GF-D8 (cell line): ENCODE measurements at places on chromosomes 4 and X.

- no peak for DNase-seq
Measured at GRCh38 chrX:44735498-44735897, 108.3 kb upstream of the DUSP21 start.

DNA sequence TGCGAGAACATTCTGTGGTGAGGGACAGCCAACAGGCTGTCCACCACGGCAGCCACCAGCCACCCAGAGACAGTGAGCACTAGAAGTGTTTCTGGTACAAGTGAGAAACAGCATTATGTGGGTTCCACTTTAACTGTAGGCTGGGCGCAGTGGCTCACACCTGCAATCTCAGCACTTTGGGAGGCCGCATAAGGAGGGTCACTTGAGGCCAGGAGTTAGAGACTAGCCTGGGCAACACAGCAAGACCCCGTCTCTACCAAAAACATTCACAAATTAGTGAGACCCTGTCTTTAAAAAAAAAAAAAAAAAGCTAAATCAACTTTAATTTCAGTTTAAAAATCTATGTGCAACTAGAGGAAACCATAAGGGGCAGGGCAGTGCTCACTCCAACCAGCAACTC, 20.6 kb downstream of the FAM53A start:
- DNase-seq = no peak

DNA sequence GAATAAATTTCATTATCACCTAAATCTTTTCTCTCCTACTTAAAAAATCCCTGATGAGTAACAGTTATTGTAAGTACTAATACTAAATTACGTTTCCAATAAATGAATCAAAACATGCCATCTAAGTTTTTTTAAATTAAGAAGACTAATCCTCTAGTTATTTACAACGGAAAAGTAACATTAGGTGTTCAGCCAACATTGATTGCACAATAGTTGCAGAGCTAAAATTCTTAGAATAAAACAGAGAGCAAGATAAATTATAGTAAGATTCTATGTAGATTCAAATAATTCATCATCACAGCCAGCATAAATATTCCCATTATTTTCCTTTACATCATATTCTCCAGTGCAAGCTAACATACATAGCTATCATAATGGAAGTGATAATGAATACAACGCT, 139.2 kb downstream of the HDX start:
- DNase-seq = no peak

DNA sequence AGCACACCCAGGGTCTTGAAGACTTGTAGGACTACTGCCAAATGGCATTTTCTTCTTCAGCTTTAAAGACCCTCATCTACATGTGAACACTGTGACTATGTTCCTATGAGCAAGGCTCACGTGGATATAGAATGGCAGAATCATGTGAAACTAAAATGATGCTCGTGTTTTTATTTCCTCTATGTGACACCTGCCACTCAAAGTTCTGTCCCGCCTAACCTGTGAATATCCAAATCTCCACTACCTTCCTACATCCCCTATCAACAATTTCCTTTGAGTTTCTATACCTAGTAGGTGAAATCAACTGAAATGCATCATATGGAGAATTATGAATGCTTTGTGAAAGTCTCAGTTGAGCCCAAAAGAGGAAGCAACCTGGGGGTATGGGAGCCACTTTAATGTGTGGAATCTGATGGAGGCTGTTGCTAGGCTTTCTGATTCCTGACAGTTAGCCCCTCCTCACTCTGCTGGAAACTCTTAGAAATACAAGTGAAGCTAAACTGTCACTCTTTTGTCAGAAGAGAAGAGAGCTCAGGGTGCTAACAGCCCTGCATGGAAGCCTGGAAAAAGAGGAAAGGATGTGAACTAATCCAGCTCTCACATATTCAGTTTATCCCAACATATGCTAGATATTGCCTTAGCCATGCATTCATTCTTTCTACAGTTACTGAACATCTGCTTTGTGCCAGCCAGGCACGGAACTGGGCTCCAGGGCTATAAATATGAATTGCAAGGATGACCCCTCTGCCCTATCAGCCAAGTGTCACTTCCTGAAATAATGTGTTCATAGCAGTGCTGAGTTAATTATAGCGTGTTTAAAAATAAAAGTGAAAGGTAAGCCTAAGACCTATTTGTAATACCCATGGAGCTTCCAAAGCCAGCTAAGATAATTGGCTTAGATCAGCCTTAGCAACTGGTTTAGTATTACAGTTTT, 11.0 kb downstream of the LHFPL1 start:
- DNase-seq = no peak

GRCh38 chr4:156195914-156196313, 242.2 kb upstream of the CTSO start:
- DNase-seq = no peak

- DNase-seq = no peak
Measured at GRCh38 chrX:115940348-115940747, 230.2 kb upstream of the AGTR2 start.

DNA sequence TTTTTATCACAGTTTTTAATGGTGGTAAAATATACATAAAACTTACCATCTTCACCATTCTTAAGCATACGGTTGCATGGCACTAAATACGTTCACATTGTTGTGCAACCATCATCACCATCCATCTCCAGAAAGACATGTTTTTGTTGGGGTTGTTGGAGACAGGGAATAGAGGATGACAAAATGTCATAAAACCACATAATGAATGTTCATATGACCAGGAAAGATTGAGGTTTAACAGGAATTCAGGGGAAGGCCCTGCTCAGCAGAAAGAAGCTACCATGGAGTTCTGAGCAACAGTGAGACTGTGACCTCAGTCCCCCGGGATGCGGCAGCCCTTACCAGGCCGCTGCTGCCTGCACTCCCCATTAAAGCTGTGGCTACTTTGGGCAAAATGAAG, 63.9 kb upstream of the TRIM2 start:
- no peak for DNase-seq

DNA sequence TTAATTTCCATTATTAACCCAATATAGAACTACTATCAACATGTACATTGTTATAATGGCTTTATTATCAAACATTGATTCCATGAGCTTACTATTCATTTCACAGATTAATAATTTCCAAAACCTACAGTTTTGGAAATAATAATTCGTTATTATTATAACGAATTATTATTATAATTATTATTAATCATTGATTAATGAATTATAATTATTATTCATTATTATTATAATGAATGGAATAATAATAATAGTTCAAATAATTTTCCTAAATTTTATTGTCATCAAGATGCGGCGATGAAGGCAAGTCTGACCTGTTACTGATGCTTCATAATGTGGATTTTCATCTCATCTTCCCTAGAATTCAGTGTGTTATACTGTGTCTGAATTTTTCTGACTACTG, 22.0 kb downstream of the CTSO start:
- no peak for DNase-seq

DNA sequence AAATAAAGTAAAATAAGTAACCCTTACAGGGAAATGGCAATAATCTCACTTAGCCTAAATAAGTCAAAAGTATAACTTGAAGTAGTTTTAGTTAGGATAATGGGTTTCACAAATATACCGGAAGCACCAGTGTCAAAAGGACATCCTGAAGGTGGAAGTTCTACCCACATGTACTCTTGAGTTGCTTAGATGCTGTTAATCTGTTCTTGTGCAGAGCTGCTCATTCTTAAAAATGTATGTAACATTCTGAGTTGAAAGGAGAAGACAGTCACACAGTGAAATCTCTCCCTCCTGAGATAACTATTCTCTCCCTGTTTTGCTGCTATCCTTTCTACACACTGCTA, 11.2 kb upstream of the CCNG2 start:
- peak; percentile 21 for DNase-seq

DNA sequence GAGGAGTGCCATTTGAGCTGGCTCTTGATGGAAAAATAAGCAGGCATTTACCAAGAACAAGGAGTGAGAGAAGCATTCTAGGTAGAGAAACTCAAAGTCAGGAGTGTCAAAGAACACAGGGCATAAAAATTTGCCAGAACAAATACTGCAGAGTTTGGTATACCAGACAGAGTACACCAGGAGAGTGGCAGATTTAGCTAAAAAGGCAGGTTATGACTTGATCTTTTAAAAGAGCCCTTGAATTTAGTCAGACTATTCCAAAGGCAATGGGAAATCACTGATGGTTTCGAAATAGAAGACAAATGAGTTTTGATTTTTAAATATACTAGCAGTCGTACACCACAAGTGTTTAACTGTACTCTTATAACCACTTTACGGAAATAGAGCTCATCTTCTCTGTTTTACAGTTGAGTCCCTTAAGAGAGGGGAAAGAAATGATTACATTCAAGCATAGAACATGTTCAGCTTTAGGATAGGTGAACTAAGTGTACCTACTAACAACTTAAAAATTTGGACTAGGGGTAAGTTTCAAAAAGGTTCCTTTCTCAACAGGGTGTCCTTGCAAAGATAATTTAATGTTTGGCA, 10.2 kb downstream of the UBE2D3 start:
- DNase-seq = no peak

GRCh38 chr4:5043579-5043978, 7.7 kb upstream of the STK32B start:
- DNase-seq = no peak

- DNase-seq = no peak
Measured at GRCh38 chr4:174926958-174927357, 8.8 kb downstream of the ADAM29 start.

- DNase-seq = no peak
Measured at GRCh38 chr4:124943938-124944337, 231.4 kb upstream of the ANKRD50 start.

DNA sequence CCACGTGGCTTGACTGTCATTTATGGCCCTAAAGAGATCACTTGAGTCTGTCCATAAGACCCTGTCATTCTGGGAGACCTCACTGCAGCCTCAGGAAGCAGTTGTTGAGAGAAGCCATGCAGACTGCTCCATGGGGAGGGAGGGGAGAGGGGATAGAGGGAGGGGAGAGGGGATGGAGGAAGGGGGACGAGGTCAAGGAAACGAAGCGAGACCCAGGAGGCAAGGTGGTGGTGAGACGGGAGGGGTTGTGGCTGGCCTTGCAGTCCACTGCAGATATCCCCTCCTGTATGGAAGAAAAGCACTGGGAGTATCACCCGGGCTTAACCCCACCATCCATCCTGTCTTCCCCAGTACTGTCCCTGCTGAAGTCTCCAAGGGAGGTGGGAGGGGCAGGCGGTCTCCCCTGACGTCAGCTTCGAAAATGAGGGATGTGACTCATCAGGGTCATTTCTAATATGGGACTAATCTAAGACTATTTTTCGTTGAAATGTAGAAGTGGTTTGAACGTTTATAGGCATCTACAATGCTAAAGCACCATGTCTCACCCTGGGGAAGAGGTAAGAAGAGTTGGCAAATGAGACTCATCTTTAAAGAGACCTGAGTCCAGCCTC, 5.6 kb downstream of the TMEM255A start:
- no peak for DNase-seq

DNA sequence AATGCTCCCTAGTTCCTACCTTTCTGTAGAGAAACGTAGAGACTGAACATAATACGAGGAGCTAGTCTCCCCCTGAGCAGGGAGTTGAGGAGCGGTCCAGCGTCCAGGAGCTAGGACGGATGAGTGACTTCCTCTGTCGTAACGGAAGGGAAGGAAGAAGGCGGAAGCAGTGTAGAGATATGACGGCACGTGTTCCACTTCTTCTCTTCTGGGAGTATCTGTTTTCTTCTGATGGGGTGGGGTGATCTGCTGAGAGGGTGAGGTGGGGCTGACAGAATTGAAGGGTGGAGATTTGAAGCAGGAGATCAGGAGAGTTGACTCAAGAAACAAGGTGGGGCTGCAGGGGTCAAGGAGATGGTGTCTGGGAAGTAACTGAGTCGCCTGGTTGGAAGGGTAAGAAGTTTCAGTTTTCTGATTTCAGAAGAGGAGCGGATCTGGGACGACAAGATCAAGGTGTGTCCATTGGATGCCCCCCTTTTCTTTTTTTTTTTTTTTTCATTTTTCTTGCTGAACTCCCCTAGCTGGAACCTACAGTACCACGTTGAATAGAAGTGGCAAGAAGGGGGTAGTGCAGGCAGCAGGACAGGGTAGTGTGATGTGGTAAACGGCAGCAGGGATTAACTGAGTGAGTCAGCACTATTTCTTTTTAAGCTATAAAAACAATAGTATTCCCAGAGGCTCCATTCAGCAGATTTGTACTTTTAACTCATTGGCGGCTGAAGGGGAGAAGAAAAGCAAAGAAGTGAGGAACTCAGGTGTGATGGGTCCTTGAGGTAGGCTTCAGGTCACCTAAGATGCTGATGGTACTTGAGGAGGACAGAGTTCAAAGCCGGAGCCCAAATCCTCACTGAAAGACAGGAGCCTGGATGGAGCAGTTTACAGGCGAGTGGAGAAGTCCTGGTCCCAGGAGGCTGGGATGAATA, 50.8 kb upstream of the SETD7 start:
- DNase-seq = peak; percentile 49

DNA sequence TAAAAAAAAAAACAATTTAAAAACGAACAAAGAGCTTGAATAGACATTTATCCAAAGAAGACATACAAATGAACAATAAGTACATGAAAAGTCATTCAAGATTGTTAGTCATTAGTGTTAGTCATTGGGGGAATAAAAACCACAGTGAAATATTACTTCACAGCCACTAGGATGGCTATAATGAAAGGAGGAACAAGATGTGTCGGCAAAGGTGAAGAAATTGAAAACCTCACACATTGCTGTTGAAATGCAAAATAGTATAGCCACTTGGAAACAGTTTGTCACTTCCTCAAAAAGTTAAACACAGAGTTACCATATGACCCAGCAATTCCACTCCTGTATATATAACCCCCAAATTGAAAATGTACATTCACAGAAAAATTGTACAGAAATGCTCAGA, 45.2 kb upstream of the SLC39A8 start:
- DNase-seq = peak; percentile 97

- no peak for DNase-seq
Measured at GRCh38 chr4:73750730-73751129, 10.4 kb downstream of the CXCL8 start.

- no peak for DNase-seq
Measured at GRCh38 chr4:41282366-41282765, 25.6 kb downstream of the UCHL1 start.

DNA sequence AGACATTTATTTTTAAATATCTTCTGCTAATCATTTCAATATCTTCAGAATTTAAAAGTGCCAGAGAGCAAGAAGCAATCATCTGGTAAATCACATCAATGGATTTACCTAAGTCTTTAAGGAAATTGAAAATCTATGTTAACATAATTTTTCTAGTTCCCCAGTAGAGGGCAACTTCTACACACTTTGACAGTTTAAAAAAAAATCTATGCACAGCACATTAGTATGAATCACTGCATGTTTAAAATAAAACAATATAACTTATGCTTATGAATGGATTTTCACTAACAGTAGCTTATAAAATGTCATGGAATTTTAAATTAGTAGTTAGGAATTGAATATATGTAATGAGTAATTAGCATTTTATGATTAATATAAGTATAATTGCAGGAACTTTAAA, 126.5 kb downstream of the REELD1 start:
- peak; percentile 21 for DNase-seq

- no peak for DNase-seq
Measured at GRCh38 chr4:1871471-1872021, 353 bp downstream of the NSD2 start.

DNA sequence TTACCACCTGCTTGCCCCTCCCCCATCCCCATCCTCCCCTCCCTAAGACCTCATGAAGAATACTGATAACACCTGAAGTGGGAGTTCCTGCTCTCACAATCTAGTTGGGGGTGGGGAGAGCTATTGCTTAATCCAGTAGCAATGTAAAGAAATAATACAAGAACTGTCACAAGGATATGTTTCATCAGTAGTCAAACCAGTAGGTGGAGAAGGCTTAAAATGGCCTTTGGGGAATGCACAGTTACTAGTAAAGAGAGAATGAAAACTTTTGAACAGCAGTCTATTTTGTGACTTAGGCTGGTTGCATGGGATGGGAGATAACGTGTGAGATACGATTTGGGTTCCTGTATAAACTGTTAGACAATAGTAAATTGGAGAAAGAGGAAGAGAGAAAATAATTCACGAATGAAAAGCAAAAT, 6.0 kb downstream of the GALNT7 start:
- peak; percentile 48 for DNase-seq

GRCh38 chrX:2628751-2629315, 62.3 kb upstream of the CD99 start:
- no peak for DNase-seq
